ENCODE measurements at places on chromosomes 12 and 14. TPM values are rescaled to one million over a fixed set of nuclear protein-coding genes. Genes with fewer than 3 reads are reported as not detected.

The C12orf56 gene
- total RNA-seq: not detected

The SAMD15 gene
- 0.08 TPM for total RNA-seq

GRCh38 chr12:12943586-12944260 is 8.2 kb downstream of the GPRC5D start:
- H3K27me3 ChIP-seq: no peaks in the 10 kb centered on the region
- DNase-seq: no peak
- H3K4me3 ChIP-seq: no peak overlapping the region
- H3K27ac ChIP-seq: no peak overlapping the region
- no peaks in the 10 kb centered on the region for H3K36me3 ChIP-seq

DNA sequence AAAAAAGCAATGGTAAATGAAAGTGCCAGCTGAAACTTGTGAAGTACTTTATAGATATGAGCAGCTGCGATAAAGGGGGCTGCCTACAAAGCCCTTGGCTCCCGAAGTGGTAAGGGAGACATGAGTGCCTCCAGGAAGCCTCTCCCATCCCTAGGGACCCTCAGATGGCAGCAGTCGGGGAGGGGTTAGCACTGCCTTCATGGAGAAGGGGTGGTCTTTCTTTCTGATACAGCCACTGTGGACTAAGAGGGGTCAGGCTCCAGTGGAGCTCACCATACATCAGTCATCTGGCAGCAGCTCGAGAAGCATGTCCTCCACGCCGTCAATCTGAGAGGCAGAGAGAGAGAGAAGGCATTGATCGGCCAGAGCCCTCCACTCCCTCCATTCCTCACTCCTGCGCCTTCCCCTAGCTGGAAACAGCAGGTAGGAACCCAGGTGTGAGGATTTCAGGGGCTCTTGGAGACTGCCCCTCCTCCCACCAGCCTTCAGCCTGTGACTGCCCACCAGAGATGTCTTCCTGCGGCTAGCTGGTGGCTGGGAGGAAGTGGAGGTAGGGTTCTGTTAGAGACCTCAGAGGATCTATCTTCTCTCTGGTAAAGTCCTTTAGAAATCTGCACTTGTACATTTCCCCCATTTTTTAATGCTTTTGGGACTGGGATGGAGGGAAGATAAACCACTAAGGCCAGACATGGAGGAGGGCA is 2.3 kb downstream of the TCL1A start:
- DNase-seq: no peak
- H3K27ac ChIP-seq: no peak overlapping the region
- H3K36me3 ChIP-seq: no peaks in the 10 kb centered on the region

DNA sequence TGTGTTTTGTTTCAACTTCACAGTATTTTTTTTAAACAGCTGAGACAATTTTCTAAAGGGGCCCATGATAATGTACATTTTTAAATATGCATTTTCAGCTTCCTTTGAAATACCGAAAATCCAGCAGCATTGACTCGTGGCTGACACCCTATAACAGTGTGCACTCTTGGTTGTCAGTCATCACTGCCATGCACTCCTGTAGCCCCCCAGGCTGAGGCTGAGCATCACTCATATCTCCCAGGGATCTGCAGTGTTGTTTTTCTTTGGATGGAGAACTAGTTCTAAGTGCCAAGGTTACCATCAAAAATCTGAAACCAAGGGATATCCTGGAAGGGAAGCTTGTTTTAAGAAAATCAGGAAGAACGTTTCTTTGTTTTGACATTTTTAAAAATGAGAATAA is 81.2 kb downstream of the C14orf132 start:
- H3K4me1 ChIP-seq: no peaks in the 10 kb centered on the region
- peaks cover 36% of the 10 kb centered on the region for H3K27me3 ChIP-seq
- H3K27ac ChIP-seq: no peak overlapping the region
- no peak overlapping the region for H3K4me3 ChIP-seq

DNA sequence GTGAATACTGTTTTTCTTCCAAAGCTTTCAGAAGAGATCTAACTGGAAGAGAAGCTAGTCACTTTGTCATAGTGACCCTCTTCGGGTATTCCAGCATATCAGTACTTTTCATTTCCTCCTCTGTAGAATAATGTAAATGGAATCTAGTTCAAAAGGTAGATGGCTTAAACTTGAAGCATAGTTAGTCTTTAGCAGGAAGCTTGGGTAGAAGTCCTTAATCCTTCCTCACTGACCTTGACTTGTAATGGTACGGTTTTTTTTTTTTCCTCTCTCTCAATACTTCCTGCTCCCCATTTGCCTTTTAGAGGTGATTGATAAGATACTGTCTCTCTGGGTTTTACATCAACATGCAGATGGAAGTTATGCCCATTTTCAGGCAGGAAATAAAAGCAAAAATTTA is 1.7 kb downstream of the FBXO34 start:
- H3K4me1 ChIP-seq: peaks cover 65% of the 10 kb centered on the region
- H3K27ac ChIP-seq: peak overlapping the region; percentile 95
- peak overlapping the region; percentile 96 for H3K4me3 ChIP-seq
- H3K36me3 ChIP-seq: no peaks in the 10 kb centered on the region
- H3K27me3 ChIP-seq: no peaks in the 10 kb centered on the region

GRCh38 chr12:80173083-80173864 is 73.9 kb downstream of the OTOGL start:
- H3K27me3 ChIP-seq: no peaks in the 10 kb centered on the region
- no peak overlapping the region for H3K4me3 ChIP-seq
- no peaks in the 10 kb centered on the region for H3K4me1 ChIP-seq

DNA sequence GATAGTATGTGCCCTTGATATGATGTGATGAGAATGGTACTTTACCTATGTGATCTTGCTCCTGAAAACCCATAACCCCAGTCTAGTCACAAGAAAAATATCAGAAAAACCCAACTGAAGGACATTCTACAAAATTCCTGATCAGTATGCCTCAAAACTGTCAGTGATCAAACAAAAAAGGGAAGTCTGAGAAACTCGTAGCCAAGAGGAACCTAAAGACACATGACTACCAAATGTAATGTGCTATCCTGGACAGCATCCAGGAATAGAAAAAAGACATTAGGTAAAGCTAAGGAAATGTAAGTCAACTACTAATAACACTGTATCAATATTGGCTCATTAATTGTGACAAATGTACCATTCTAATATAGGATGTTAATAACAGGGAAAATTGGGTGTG is 4.1 kb upstream of the WIF1 start:
- peaks cover 11% of the 10 kb centered on the region for H3K4me1 ChIP-seq
- DNase-seq: no peak
- H3K27me3 ChIP-seq: peaks cover 96% of the 10 kb centered on the region
- no peak overlapping the region for H3K27ac ChIP-seq

GRCh38 chr14:50364792-50365191 is 31.9 kb downstream of the CDKL1 start:
- H3K36me3 ChIP-seq: no peaks in the 10 kb centered on the region
- H3K27ac ChIP-seq: no peak overlapping the region
- peaks cover 19% of the 10 kb centered on the region for H3K4me1 ChIP-seq
- no peak overlapping the region for H3K4me3 ChIP-seq
- no peak for DNase-seq

- no peaks in the 10 kb centered on the region for H3K36me3 ChIP-seq
- peak overlapping the region; percentile 40 for H3K27ac ChIP-seq
- H3K27me3 ChIP-seq: peaks cover 41% of the 10 kb centered on the region
- H3K4me3 ChIP-seq: no peak overlapping the region
These were observed 17.8 kb downstream of the FBLN5 start for GRCh38 chr14:91929700-91930099.

- peaks cover 16% of the 10 kb centered on the region for H3K4me1 ChIP-seq
- DNase-seq: peak; percentile 81
- no peaks in the 10 kb centered on the region for H3K27me3 ChIP-seq
These were observed 116.3 kb upstream of the PRICKLE1 start for GRCh38 chr12:42705863-42706262.

All from left ventricle myocardium inferior (tissue), 1 donor.